ENCODE measurements at places on chromosomes 1 and 21. TPM values are rescaled to one million over a fixed set of nuclear protein-coding genes. Genes with fewer than 3 reads are reported as not detected.

Gene BSND
- not detected for total RNA-seq

Gene CLCA1
- total RNA-seq = 0.14 TPM

Gene CD5L
- not detected for total RNA-seq

Gene OR2L3
- not detected for total RNA-seq

Gene LCE1A
- not detected for total RNA-seq

Gene BMP8A
- not detected for total RNA-seq

Gene MSH4
- not detected for total RNA-seq

Gene OR2L8
- not detected for total RNA-seq

Gene DISP3
- total RNA-seq = 0.37 TPM

Gene PITHD1
- 58.4 TPM for total RNA-seq

Gene CACNA1S
- not detected for total RNA-seq

Gene BARHL2
- total RNA-seq = not detected

Gene MLLT11
- total RNA-seq = 17.5 TPM

Gene DUSP23
- 75.6 TPM for total RNA-seq

Gene CAMK2N1
- total RNA-seq = 12.2 TPM

Gene TGFBR3
- 0.51 TPM for total RNA-seq

Gene PTPN14
- 19.8 TPM for total RNA-seq

All from airway epithelial cell (primary cell).